ENCODE measurements at places on chromosomes 1 and 21.

DNA sequence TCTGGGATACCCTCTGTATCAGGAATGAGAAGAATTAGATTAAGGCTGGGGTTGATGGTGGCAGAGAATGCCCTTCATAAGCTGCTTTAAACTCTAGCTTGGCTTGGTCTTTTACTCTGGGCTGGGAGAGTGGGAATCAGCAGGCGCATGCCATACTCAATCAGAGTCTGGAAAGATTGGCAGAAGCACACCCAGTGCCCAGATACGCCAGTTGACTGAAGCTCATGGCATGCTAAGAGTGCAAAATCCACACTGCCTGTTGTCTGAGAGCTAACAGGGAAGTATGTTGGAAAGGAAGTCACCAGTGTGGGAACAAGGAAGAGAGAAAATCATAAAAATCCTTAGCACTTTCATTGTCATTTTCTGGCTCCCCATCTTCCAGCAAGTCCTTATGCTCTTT lies 53.0 kb downstream of the HMCN1 start:
- DNase-seq, result no peak

- DNase-seq, result no peak
These were observed 8.7 kb upstream of the SFPQ start for GRCh38 chr1:35201631-35202030.

GRCh38 chr1:226882631-226883409 lies 12.4 kb downstream of the PSEN2 start:
- no peak for DNase-seq

- no peak for DNase-seq
These were observed 8.1 kb upstream of the TACSTD2 start for GRCh38 chr1:58585166-58585565.

DNA sequence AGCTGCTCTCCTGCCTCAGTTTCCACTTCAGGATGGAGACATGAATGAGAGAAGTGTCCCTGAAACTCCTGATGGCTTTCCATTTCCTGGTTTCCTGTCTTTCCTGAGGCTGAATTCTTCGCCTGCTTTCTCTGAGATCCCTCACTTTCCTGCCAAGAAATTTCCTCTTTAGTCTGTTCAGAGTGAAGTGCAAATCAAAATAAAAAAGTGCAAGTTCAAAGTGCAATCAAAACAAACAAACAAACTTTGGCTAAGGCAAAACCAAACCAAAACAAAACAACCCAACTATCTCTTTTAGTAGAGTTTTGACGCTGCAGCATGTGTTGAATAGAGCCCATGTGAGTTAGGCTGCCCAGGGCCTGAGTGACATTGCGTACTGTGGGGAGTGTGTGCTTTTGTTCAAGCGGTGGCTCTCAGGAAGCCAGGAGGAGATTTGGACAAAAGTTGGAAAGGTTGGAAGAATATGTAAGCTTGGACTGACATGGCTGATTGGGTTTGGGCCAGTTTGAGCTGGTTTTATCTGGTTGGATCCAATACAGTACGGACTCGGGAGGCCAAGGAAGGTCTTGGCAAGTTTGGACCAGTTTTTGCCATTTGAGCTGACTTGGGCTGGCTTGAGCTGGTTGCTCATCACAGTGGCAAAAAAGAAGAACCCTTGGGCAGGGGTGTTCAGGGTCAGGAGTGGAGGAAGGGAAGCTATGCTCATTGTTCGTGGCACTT lies 61.1 kb upstream of the TINAGL1 start:
- no peak for DNase-seq

- DNase-seq, result no peak
These were observed 69.6 kb upstream of the KCTD3 start for GRCh38 chr1:215497528-215497927.

DNA sequence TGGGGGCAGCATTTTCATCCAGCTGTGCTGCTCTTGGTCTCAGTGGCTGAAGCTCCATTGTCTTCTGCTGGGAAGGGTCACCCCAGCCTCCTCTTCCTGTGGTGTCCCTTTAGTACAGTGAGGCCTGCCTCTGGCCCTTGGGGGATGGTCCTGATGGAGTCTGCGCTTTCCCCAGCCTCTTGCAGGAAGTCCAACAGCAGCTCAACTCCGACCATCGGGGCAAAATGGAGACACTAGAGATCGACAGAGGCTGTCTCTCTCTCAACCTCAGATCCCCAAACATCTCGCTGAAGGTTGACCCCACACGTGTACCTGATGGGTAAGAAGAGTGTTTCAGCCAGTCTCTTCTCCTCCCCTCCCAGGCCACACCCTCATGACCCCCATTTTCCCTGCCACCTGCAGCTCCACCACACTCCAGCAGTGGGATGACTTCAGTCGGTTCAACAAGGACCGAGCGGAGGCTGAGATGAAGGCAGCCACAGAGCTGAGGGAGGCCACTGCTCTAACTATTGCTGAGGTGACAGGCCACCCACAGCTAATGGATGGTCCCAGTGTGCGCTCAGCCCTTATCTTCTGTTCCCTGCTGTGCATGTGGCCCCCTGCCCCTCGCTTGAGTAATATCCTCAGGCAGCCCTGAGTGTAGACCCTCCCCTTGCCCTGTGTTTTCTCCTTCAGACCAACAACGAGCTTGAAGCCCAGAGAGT lies 2.0 kb upstream of the ADPRS start:
- DNase-seq, result no peak

DNA sequence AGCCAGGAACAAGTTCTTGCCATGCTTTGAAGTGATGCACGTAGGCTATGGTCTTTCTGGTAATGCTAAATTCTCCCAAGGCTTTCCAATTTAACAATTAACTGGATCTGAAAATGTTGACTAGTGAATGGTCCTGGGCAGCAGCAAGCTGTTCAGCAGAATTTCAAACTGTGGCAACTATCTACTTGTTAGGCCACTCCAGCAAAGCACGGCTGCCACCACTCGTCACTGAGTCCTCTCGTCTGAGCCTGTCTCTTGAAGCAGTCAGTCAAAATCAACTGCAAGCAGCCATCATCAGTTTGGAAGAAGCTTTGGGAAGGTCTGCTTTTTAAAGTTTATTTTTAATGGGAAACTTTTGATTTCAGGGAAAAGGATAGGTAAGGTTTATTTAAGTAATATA lies 6.1 kb downstream of the FLVCR1 start:
- DNase-seq, result no peak

- DNase-seq, result no peak
These were observed at the start of gene MXRA8 for GRCh38 chr1:1358433-1359271. Gene MXRA8 (minus strand): TSS chr1:1358555. CDS start chr1:1358504, 51 bp downstream.

GRCh38 chr1:176669782-176670181 lies 206.8 kb downstream of the PAPPA2 start:
- no peak for DNase-seq

GRCh38 chr1:94795434-94795833 lies 24.7 kb upstream of the SLC44A3 start:
- no peak for DNase-seq

DNA sequence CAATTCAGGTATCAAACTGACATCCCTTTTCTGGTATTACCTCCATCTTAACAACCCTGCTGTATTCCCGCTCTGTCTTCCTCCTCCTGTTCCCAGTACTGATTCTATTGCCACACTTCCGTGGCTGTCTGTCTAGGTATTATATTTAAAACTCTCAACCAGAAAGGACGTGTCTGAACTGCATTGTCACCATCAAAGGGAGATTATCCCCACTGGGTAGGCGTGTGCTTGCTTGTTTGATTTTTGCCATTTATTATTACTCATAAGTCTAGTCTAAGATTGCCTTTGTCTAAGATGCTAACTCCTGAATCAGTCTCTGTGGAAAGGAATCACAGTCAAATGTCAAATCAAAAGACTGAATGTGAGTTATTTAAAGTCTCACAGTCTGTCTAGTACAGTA lies 650.1 kb downstream of the KCNT2 start:
- no peak for DNase-seq

GRCh38 chr1:43982808-43983207 lies 3.8 kb downstream of the B4GALT2 start:
- DNase-seq, result no peak

GRCh38 chr1:234062166-234062565 lies 157.7 kb downstream of the SLC35F3 start:
- DNase-seq, result no peak

DNA sequence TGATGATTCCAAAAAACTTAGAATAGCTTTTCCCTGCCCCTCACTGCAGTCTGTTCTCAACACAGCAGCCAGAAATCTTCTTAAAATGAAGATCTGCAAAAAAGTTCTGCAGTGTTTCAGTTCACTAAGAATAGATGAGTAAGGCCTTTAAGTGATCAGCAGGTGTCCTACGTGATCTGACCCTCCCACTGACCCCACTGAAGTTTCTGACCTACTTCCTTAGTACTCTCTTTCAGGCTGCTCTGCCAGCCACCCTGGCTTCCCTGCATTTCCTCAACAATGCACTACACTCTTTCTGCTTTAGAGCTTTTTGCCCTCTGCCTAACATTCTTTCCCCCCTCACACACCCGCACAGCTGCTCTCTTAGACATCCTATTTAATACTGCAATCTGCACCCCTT lies 182.5 kb downstream of the AKT3 start:
- no peak for DNase-seq

DNA sequence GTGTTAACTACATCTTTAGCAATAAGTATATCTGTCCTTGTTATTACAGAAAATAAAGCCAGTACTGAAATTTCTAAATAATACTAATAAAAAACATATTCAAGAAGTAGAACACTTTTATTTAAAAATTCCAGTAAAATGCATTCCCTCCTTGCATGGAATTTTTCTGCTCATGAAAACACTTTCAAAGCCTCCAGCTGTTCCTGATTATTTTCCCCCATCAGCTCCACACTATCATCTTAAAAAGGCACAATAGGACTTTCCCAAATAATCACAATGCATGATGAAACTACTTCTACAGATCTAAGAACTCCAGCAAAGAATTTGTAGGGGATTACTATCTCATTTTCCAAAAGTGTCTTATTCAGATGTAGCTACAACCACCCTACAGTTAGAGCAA lies 162.6 kb upstream of the USP25 start:
- no peak for DNase-seq

DNA sequence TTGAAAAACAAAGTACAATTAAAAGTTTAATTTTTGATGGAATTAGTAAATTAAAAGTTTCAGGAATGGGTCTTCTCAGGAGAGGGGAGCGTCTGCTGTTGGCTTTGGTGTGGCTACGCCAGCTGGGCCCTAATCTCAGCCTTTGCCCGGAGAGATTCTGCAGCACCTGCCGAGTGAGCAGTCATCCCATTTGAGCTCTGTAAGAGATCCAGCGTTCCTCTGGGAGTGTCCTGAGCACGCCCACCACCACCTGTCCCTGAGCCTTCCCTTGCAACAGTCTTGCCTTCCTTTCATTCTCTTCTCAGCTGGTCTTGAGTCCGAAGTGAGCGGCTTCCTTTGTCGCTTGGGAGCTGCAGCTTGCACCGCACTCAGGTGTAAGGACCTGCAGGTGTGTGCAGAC lies 263.1 kb downstream of the CAMTA1 start:
- no peak for DNase-seq

All from activated CD8-positive, alpha-beta memory T cell treated with anti-CD3 and anti-CD28 coated beads for 48 hours (primary cell).